ENCODE measurements at places on chromosomes 4 and X.

DNA sequence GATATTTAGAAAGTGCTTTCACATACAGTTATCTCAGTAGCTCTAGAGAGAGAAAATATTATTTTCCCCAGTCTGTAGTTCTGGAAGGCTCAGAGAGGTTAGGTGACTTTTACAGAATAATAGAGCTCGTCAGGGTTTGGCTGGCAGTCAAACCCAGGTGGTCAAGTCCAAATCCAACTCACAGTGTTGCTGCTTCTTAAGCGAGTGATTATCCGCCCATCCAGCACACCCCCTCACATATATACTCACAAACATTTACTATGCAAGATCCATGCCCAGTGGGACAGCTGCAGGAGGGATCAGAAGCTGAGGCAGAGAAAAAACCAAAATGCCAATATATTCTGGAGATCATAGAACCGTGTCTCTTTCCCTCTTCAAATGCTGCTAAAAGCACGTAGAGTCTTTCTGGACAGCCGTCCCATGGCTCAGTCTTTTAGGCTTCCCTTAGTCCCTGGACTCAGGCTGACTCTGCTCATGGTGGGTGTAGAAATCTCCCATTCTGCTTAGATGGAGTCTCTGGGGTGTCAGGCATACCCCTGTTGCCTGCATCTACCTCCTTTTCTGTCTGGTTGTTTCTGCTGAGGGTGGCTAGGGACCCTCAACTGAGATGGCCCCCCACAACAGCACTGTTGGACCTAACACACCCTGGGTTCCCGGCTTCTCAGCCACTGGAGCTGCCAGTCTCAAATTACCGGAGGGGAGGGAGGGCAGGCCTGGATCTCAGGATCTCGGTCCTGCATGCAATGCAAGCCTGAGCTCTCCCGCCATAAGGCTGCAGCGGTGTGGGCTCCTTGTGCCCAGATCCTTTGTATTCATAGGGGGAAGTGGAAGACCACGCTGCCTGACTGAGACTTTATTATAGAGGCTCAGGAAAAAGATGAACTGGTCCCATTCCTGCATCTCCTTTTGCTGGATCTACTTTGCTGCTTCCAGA, at the start of gene CHRNA9:
TSS of gene CHRNA9 (plus strand) at position 743 of the 934 bp plus-strand sequence. CDS start at position 878, 135 bp downstream.
- DNase-seq = peak; percentile 24

DNA sequence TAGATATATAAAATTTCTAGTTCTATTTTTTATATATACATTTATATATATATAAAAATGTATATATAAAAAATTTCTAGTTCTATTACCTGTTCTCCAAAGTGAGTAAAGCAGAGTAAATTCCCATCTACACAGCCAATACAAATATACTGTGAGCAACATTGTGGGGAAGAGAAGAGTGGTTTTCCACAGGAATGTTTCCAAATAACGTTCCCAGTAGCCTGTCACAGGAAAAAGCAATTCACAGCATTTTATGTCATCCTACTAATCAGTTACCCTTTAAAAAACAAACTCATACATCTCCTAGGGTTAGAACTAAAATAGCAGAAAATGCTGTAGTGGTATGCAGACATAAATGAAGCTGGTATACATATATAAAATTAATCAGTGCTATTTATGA, 44.5 kb downstream of the AASDH start:
- DNase-seq = no peak

GRCh38 chrX:13005661-13006473, 31.0 kb downstream of the TMSB4X start:
- no peak for DNase-seq

GRCh38 chr4:146255874-146256273, 41.5 kb downstream of the REELD1 start:
- no peak for DNase-seq

GRCh38 chr4:44319129-44319528, 129.5 kb downstream of the KCTD8 start:
- no peak for DNase-seq
